ENCODE measurements at places on chromosomes 1 and 21.

DNA sequence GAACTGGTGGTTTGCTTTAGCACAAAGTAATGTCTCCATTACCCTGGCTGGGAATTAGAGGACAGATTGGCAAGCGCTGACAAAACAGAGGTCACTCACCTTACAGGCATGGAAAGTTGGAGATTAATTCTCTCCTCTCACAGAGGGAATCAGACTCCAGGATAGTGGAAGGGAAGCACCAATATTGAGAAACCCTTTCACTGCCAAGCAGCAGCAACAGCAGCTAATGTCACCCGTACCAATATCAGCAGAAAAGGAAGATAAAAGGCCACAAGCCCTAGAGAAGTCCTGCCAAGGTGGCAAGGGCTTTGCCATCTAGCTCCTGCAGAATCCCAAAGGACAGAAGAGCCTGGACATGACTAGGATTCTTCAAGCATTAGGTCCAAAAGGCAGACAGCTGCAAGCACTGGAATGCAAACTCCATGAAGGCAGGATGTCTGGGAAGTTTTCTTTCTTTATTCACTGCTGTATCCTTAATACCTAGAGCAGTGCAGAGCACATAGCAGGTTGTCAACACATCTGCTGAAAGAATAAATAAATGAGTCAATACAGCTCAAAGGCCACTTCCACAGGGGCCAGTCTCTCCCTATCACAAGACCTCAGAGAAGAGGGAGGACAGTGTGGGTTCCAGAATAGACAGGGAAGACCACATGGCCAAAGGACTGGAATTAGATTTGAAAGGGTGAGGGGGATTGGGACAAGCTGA, 57.2 kb downstream of the ERI3 start:
- DNase-seq: no peak

DNA sequence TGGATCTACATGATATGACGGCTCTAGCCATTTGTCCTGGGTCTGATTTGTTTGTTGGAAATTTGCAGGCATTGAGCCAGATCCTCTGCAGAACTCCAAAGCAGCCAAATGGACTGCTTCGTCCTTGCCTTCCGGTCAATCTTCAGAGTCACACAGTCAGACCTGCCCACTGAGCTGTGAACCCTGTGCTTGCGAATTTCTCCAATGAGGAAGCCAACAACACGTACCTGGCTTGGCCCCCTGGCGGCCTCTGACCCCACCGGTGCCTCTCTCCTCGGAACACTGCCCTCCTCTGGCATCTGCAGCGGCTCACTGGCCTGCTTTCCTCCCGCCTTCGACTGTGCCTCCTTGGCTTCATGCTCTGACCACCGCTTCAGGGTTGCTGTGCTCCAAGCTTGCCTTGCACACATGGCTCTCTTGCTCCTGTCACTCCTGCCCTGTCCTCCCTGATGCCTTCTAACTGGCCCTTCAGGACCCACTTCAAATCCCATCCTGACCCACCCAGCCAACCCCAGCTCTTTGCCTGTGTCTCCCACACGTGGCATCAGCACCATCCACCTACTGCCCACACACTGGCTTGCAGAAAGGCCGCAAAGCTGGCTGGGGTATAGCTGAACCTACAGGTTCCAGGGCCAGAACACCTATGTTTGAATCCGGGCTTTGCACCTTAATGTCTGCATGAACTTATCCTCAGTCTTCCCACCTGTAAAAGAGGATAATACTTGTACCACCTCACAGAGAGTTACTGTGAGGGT, 128.2 kb downstream of the KCNN3 start:
- no peak for DNase-seq

GRCh38 chr1:56526571-56527174, 52.7 kb downstream of the PLPP3 start:
- DNase-seq: no peak

DNA sequence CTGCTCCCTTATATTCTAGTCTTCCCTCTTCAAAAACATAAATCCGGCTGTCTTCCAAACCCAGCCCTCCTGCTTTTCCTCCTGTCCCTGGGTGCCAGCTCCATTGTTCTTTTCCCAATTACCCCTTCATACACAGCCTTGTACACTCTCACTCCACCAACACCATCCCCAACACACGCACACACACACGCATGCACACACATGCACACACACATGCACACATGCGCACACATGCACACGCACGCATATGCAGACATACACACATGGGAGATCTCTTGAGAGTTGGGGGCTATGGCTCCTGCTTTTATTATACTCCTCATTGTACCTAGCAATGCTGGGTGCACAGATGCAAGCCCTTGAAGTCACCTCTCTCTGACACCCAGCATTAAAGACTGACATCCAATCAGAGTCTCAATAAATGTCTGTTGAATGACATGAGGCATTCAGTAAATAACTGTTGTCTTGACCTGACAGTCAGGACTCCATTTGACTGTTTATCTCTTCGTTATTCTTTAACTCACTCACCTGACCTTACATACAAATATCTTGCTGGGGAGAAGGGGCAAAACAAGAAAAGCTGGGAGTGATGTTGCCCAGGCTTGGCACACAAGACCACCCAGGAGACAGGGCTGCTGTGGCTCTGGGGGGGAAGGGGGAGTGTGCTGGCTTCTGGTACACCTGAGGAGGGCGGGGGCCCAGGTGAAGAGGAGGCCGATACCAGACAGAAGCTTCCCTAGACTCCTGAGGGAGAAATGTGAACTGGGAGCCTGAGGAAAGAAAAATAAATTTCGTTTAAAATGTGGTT, 16.0 kb downstream of the ABCA4 start:
- no peak for DNase-seq

DNA sequence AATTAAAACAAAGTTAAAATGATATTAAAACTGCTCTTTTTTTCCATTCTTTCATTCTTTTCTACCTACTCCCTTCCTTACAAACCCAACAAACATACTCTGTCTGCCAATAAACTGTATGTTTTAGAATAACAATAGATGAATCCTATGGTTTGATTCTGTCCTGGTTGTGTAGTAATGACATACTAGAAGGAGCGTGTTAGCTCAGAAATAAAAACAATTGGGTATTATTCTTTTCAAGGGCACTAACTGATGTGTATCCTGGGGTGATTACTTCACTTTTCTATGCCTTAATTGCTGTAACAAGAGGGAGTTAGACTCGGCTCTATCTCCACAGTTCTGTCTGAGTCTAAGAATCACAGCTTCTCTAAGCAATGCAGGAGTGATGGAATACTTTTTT, 194.4 kb downstream of the GIPC2 start:
- no peak for DNase-seq

- no peak for DNase-seq
Observed at GRCh38 chr1:222240536-222241181, 307.2 kb downstream of the HHIPL2 start.

DNA sequence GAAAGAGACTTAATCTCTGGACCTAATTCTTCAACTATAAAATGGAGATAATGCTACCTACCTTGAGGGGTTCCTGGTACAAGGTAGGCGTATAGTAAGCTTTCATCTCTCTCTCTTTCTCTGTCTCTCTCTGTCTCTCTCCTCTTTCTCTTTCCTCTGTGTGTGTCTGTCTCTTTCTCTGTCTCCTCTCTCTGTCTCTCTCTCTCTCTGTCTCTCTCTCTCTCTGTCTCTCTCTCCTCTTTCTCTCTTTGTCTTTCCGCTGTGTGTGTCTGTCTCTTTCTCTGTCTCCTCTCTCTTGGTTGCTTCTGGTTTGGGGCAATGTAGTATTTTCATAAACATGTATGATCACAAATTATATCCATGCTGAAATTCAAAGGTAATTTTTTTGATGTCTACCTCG, 76.1 kb upstream of the UBE2U start:
- no peak for DNase-seq

GRCh38 chr1:9406111-9406510, 113.4 kb downstream of the SPSB1 start:
- DNase-seq: no peak

DNA sequence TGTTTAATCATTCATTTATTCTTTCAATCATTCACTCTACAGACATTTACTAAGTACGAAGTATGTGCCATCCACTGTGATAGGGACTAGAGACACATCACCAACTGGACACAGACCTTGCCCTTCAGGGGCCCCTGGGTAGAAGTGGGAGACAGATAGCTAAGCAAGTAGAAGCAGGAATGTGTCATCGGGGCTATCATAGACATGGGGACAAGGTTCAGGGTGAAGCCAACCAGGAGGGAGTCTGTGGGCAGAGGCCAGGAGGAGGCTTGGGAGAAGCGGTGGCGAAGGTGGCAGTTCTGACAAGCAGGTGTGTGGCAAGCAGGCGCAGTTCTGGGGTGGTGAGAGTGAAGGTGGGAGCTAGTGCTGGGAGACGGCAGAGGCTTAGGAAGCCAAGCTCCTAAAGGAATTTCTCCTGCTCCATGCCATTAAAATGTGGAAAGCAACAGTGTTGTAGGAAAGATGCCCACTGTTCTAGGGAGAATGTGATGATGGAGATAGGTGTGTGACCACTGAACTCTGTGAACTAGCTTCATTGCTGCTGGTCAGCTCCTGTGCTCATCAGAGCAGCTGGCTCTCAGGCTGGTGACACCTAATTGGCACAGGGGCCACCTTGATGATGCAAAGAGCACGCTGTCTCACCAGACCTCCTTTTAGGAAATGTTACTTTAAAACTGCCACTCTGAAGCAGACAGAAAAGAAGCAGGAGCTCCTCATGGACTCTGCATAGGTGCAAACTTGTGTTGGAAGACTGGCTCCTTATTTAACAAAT, 79.7 kb upstream of the LPGAT1 start:
- DNase-seq: no peak

- DNase-seq: no peak
Observed at GRCh38 chr1:151144474-151145303, 1.7 kb downstream of the SEMA6C start.

DNA sequence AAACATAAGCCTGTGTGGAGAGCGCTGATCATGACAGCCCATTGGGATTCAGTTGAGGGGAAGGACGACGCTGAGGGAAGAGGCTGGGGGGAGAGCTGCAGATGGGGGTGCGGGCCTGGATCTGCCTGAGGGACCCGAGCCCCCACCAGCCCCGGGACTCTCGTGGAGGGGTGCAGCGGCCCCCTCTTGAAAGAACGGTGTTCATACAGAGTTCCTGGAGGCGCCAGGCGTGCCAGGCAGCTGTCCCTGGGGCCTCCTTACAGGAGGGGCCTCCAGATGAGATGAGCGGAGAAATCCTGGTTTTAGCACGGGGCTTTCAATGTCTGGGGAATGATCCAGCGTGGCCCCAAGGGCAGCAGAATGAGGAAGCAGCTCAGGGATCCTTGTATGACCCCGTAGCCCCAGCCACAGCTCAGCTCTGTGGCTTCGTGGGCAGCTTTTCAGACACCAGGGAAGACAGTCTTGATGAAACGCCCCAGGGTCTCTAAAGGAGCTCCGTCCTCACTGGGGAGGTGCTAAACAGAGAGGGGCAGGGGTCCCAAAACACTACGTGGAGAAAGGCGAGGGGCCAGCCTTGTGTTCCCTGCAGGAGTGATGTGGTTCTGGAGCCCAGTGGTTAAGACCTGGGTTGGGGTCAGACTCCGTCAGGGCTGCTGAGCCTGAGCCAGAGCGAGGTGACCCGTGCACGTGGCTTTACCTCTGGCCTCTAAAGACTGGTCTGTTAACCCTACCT, 7.2 kb upstream of the DSCAM start:
- DNase-seq: no peak

DNA sequence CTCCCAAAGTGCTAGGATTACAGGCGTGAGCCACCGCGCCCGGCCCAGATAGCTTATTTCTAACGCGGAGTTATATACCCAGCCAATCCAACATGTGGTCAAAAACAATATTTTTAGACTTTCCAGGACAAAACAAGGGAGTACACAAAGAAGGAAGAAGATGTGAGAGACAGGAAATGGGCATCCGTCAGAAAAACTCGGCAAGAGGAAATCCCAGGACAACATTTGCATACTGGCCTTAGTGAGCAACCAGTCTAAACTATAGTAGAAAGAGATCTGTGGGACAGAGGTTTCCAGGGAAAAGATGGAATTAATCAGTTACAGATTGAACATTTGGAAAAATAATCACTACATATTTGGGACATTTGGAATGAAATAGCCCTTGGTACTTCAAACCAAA, 11.4 kb downstream of the ARMH1 start:
- DNase-seq: no peak

- DNase-seq: no peak
Observed at GRCh38 chr1:43536864-43537358, 6.2 kb downstream of the PTPRF start.

- DNase-seq: no peak
Observed at GRCh38 chr21:18248171-18248570, 3.5 kb downstream of the CHODL start.

DNA sequence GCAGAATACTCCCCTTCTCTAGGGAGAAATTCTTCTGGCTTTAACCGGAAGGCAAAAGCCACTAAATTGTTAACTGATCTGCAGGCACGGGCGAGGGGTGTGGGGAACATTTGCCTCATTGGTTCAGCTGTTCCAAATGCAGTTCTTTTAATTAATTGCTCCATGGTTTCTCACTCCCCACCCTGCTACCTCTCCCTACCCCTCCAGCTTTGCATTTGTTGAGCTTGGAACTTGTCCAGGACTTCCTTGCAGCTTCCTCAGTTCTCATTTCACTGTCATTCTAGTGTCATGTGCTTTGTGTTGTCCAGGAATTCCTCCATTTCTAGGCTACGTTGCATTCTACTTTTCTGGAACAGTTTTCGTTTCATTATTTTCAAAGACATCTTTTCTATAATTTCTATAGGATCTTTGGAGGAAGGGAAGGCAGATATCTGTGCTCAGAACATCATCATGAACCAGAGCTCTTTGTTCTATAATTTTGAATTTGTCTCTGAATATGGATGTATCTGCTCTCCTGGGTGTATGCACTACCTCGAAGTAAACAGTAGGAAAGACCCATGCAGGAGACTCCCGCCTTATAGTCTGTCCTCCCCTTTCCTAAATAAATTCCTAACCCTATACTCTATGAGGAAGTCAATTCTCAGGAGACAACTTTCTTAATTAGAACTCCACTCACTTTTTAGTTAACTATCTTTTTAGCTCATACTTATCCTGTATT, 132.4 kb upstream of the LMO4 start:
- DNase-seq: no peak

DNA sequence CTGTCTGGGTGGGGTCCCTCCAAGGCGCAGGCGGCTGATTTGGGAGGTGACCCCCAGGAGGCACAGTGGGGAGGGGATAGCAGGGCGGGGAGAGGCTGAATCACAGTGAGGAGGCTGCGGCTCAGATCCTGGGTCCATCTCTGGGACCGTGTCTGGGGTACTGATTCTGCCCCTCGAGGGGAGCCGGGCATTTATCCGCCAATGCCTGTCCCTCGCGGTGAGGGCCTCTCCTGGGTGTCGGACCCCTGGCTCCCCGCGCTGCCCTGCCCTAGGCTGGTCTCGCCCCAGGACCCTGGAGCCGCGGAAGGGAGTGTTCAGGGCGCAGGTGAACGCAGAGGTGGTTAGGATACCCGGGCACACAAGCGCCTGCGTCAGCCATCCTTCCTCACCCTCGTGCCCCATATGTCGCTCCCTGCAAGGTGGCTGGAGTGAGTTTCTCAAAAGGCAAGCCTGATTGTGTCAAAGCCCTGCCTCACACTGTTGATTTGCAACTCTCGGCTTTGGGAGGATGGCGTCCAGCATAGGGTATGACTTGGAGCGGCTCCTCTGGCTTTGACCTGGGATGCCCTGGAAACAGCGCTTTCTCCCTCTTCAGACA, 530.9 kb downstream of the PTPRU start:
- no peak for DNase-seq

GRCh38 chr1:225940385-225941151, 452 bp downstream of the LEFTY2 start:
- DNase-seq: no peak

GRCh38 chr1:172607145-172607544, 51.8 kb upstream of the FASLG start:
- no peak for DNase-seq

- no peak for DNase-seq
Observed at GRCh38 chr1:39954324-39954869, 548 bp upstream of the MFSD2A start.

Measured in neural crest cell (in vitro differentiated cells).